ENCODE measurements at places on chromosomes 13 and 19. TPM values are rescaled to one million over a fixed set of nuclear protein-coding genes. Genes with fewer than 3 reads are reported as not detected.

The NLRP11 gene
- not detected for total RNA-seq

The CLDND2 gene
- not detected for total RNA-seq

The SCEL gene
- total RNA-seq, result 8.5 TPM

- no peak for DNase-seq
Measured at GRCh38 chr13:59464926-59465325, 698.8 kb downstream of the DIAPH3 start.

DNA sequence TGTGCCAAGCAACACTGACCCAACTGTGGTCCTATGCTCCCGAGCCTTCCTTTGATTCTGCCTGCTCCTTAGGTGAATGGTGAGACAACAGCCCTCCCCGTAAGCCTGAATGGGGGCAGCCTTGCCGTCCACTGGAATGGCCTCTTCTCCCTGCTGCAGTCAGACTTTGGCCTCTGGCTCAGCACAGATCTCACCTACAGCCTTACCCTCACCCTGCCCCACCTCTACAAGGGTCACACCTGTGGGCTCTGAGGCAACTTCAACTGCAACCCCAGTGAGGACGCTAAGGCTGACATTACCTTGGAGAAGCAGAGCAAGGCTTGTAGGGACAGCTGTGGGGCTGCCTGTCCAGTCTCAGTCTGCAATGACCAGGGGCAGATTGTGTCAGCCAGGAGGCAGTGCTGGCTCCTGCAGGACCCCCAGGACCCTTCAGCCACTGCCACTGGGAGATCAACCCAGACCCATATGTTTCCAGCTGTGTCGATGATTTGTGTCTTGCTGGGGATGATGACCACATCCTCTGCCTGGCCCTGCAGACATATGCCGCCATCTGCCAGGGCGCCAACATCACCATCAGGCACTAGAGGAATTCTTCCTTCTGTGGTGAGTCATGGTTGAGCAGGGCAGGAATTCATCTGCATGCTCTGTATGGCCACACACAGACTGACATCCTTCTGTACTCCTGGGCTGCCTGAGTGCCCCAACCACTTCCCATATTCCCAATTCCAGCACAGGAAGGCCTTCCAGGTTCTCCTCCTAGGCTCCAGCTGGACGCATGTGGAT lies 27.3 kb upstream of the FXYD3 start:
- no peak for DNase-seq

- no peak for DNase-seq
Measured at GRCh38 chr19:29593869-29594268, 12.2 kb upstream of the POP4 start.

- DNase-seq, result no peak
Measured at GRCh38 chr13:57063007-57063406, 77.7 kb upstream of the PRR20A start.

GRCh38 chr19:27966390-27966816 lies 1246.5 kb downstream of the UQCRFS1 start:
- no peak for DNase-seq

- DNase-seq, result no peak
Measured at GRCh38 chr13:98097749-98098148, 45.1 kb upstream of the FARP1 start.

- DNase-seq, result no peak
Measured at GRCh38 chr13:101639711-101640110, 187.2 kb downstream of the ITGBL1 start.

DNA sequence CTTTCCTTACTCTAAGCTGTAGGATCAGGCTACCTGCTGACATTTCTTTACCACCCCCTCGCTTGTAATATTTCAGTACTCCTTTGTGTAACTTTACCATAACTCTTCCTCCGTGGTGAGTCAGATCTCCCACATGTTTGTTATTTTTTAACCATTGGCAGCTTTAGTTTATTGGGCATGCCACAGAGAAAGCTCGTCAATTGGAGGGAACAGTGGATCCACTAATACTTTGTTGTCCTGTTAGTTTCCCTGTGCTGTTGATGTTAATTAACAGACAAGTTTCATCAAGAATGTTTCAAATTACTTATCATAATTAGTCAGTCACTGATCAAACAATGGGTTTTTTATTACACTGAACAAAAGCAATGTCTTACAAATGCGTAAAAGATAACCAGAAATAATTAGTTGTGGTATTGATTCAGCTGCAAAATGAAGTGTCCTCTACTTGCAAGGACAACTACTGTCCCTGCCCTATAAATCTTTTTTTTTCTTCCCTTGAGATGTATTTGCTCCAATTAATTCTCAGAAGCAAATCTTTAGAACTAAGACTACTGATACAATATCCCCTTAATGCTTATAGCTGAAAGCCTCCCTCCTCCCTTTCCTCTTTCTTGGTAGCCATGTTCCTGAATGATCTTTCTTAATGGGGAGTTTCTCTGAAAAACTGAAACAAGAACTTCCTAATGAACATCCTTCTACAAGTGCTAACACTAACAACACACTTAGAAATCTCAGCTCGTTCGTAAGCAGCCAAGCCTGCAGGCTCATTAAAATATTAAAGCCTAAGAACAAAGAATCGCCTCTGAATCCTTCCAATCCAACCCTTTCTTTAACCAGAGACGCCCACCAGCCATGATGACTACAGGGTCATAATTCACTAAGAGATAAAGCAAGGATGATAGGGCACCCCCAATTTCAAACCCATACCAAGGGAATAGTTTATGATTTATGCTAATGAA lies 22.2 kb downstream of the EFNB2 start:
- DNase-seq, result no peak

DNA sequence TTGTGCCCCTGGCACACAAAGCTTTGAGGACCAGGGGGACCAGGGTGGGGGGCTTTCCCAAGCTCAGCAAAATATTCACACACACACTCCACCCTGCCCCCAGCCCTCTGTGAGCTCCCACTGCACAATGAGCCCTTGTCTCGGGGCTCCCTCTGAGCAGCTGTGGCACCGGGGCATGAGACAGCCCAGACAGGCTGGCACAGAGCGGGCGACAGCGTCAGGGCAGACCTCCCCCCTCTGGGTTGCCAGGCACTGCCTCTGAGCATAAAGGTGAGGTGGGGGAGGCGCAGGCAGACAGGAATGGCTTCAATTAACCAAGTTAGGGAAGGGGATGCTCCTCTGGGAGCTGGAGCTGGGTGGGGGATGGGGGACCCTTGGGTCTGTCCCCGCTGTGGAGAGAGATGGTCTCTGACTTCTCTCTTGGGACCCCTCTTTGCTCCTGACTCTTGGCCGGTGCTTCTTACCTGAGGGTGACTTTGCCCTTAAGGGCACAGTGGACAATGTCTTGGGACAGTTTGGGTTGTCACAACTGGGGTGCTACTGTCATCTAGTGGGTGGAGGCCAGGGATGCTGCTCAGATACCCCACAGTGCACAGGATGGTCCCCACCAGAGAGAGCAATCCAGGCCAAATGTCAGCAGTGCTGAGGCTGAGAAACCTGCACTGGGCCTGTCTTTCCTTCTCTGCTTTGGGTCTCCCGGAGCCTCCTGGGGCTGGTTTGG lies 30.3 kb downstream of the LYL1 start:
- no peak for DNase-seq

DNA sequence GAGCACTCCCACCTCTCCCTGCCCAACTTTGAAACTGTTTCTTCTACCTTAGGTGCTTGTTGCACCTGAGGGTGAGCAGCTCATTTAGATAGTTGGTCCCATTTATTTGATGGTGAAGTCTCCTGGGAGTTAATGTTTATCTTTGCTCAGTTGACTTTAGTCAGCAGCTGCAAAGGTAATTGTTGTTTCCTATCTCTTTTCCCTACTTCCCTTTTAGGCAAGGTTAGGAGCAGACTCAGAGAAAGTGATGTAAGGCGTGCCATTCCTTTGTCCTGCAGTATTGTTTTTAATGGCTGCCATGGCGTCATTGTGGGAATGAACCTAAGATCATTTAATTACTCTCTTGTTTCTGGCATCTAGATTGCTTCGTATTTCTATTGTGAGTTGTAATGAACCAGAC lies 11.6 kb downstream of the AKAP11 start:
- DNase-seq, result no peak

Measured in epithelial cell of proximal tubule (primary cell).